ENCODE measurements at places on chromosomes 1 and 21.

DNA sequence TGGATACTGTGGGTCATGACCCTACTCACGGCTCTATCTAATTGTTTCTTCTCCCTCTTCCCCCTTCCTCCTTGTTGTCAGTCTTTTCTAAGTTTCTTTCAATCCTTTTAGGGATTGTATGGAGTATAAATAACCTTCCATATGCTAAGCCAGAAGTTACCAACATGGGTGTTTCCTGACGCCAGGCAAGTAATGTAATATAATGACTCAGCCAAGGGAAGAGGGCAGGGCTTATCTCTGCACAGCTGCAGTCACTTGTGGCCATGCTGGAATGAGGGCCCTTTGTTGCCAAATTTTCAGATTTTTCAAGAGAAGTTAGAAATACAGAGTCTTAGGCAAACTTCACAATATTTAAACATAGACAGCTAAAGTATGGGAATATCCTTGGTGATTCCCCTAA lies 194.6 kb downstream of the ST6GALNAC3 start:
- peak; percentile 33 for DNase-seq

DNA sequence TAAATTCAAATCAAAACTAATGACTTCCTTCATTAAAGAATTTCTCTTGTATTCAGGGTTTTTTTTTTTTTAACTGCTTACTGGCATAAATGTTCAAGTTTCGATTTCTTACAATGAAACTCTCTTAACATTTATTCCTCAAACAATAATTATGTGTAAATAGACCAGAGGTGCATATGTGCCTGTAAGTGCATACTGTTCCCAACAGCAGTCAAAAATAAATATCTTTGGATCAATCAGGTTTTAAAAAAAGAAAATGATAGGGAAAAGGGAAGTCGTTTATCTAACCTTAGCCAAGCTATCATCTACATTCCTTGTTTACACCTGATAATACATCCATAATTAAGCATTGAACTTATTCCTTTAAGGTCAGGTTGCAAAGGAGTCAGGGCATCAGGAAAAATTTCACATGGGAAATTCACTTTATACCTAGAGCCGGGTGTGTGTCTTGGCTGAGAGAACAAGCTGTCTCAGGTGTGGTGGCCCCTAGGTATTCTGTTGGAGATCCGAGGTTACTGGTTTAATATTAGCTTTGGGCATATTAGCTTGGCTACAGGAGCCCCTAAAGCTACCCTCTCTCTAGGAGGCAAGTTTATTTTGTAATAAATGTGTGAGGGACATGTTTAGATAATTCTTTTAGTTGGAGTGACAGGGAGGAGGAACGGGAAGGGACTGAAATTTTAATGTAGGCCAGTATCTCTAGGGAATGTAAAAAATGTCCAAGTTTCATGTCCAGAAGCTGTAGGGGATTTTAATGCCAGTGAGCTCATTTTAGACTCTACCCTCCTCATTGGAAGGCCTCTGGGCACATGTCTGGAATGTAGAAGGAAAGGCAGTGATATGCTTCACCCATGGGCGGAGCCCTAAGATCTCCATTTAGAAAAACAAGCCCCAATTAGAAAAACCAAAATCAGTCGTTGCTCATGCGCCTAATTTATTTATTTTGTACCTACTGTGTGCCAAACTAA lies 327.9 kb upstream of the PROX1 start:
- no peak for DNase-seq

DNA sequence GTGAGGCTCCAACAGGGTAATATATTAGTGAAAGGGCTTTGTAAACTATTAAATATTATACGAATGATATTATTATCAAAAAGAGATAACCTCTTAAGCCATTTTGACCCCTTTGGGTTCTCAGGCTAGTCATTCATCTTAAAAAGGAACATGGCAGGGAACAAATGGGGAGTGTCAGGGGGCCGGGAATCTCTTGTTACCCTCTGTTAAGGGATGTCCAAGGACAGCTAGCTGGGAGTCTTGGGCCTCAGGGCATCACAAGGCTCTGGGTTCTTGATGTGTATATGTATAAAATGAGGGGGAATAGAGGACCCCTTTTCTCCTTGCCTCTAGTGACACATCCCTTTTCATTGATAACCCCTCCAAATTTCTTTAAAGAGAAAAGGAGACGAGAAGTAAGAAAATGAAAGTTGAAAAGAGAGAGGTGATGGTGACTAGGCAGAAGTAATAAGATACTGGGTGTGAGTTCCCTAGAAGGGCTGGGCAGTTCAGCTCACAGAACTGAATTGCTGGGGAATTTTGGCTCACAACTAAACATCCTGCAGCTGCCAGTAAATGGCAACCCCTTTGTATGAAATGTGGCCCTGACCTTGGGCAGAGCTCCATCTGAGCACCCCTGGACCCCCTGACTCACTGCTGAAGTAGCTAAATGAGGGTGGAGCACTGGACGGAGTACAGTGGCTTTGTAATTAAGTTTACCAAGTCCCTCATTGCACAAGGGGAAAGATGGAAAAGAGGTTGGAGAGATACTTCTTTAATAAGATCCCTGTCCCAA lies 20.0 kb upstream of the ZNF326 start:
- no peak for DNase-seq

DNA sequence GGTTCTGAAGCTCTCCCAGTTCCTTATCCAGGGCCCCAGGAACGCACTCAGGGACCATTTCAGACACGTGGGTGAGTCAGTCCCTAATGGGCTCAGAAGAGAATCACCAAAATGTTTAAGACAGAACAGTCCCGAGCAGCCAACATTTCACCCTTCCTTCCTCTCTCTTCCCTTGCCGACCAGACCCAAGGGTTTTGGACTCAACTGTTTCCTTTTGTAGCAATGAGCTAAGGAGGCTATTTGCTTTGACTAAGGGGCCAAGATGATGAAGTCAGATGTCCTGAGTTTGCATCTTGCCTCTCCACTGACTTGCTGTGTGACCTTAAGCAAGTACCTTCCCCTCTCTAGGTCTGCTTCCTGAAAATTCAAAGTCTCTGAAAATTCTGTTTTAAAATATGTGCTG lies 472.3 kb upstream of the VAMP3 start:
- no peak for DNase-seq

- DNase-seq: no peak
Observed at GRCh38 chr1:167175901-167176300, 44.8 kb upstream of the POU2F1 start.
